ENCODE measurements at places on chromosomes 12 and 14.

- no peak for DNase-seq
Measured at GRCh38 chr14:69573831-69574262, 824 bp downstream of the CCDC177 start.

- no peak for DNase-seq
Measured at GRCh38 chr12:82696543-82696942, 9.8 kb downstream of the TMTC2 start.

DNA sequence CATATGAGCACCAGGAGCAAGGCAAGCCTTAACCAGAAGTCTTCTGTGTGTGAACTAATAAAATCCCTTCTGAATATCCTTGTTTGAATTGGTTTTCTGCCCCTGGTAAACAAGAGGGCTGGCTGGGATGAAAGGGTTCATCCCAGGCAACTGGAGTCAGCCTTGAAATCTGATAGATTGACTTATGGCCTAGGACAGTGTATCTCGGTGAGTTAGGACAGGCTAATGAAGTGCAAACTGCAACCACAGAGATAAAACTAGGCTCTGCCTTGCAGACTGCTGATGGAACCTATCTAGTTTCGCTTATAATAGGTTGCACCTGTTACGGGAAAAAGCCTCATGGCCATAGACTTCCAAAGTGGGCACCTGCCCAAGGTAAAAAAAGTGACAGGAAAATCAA is 451.9 kb upstream of the NOVA1 start:
- DNase-seq = no peak

DNA sequence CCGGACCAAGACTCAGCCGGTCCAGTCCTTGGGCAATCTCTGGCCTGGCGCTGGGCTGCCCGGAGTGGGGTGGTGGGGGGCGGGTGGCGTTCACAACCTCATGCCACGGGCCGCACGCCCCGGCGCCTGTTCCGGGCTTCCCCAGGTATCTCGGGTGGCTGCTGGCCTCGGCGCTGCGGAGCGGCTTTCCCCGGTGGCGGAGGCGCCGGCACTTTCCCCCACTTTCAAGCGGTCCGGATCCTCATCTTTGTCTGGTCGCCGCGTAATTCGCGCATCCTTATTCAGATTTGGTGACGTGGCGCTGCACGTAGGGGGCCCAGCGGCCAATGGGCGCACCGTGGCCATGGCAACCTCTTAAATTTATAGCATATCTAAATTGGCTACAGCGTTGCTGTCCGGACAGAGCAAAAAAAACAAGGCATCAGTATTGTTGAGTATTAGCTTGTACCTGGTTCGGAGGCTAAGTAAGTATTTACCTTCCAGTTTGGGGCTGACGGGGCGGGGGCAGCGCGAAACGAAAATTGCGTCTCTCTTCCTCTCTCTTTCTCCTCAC is at the start of gene LHX5:
Gene LHX5, minus strand, starts transcription at position 253 of the 553 bp plus-strand sequence. CDS start 373 bp downstream, outside the sequence.
- DNase-seq = no peak

- no peak for DNase-seq
Measured at GRCh38 chr12:96710127-96710745, 196.8 kb upstream of the NEDD1 start.

GRCh38 chr12:42267413-42268190 is 29.6 kb upstream of the YAF2 start:
- DNase-seq = no peak

GRCh38 chr12:42802785-42803189 is 213.2 kb upstream of the PRICKLE1 start:
- no peak for DNase-seq

GRCh38 chr12:83161456-83161855 is 474.8 kb downstream of the TMTC2 start:
- no peak for DNase-seq

- no peak for DNase-seq
Measured at GRCh38 chr14:84826294-84826693, 703.6 kb upstream of the FLRT2 start.

DNA sequence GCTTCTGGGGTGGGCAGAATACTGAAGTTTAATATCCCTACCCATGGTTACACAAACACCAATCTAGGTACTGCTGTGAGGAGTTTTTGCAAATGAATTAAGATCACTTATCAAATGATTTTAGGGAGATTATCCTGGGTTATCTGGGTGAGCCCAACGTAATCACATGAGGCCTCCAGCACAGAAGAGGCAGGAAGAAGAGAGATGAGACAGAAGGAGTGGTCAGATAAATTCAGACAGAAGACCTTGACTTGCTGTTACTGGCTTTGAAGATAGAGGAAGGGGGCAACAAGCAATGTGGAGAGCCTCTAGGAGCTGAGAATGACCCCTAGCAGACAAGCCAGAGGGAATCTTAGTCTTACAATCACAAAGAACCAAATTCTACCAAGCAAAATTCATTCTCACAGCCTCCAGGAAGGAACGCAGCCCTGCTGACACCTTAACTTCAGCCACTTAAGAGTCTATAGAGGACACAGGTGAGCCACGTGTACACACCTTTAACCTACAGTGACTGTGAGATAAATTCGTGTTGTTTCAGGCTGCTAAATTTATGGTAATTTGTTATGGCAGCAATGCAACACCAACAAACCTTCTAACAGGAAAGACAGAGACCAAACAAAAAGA is 49.4 kb downstream of the FERMT2 start:
- no peak for DNase-seq

Data from stimulated activated CD4-positive, alpha-beta T cell treated with anti-CD3 and anti-CD28 coated beads, Interleukin-1b, Interleukin-23, amount 100 ng/mL, for 24 hours (primary cell).